K562 (cell line): ENCODE measurements at places on chromosomes 5 and 9.

GRCh38 chr5:39541920-39542319 lies 117.1 kb upstream of the DAB2 start:
- H3K27ac ChIP-seq = no peak overlapping the region
- H3K27me3 ChIP-seq = peaks cover 4% of the 10 kb centered on the region; the same call in 1 of the 2 replicates
- H3K4me3 ChIP-seq = no peak overlapping the region
- DNase-seq = no peak
- H3K36me3 ChIP-seq = no peaks in the 10 kb centered on the region

GRCh38 chr9:82797534-82797933 lies 265.4 kb downstream of the RASEF start:
- no peak overlapping the region for H3K4me3 ChIP-seq
- no peaks in the 10 kb centered on the region for H3K27me3 ChIP-seq
- no peak overlapping the region for H3K27ac ChIP-seq
- H3K36me3 ChIP-seq = no peaks in the 10 kb centered on the region
- DNase-seq = no peak
- no peaks in the 10 kb centered on the region for H3K4me1 ChIP-seq

DNA sequence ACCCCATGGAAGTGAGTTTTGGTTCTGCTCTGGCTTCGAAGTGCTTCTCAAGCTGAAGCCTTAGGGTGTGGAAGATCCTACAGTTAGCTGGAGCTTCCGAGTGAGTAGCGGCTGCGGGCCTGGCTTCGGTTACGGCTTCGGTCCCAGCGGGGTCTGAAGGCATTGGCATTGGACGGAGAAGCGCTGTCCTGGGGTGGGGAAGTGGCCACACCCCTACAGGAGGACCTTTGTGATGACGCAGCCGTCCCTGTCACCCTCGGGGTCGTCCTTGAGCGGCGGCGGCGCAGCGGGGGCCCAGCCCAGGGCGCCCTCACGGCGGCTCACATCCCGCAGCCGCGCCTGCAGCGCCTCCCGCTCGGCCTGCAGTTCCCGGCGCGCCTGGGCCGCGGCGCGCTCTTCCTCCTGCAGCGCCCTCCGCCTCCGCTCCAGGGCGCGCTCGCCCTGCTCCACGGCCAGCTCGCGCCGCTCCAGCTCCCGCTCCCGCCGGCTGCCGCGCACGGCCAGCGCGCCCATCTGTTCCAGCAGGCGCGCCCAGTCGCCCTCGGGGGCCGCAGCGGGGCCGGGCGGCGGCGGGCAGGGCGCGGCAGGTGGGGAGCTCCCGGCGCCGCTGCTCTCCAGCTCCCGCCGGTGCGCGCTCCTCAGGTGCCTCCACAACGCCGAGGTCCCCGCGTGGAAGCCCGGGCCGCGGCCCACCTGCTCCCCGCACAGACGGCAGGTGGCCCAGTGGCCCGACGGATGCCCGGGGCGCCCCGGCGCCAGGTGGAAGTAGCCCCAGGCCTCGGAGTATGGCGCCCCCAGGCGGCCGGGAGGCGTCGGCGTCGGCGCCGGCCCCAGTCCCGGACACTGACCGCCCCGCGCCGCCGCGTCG lies 9.9 kb downstream of the ZBED3 start:
- no peaks in the 10 kb centered on the region for H3K36me3 ChIP-seq
- peak; percentile 78 for DNase-seq
- H3K27ac ChIP-seq = no peak overlapping the region
- H3K4me1 ChIP-seq = peaks cover 13% of the 10 kb centered on the region

- H3K4me1 ChIP-seq = no peaks in the 10 kb centered on the region
- no peak overlapping the region for H3K27ac ChIP-seq
- DNase-seq = no peak
- H3K4me3 ChIP-seq = no peak overlapping the region
- H3K27me3 ChIP-seq = no peaks in the 10 kb centered on the region
- no peaks in the 10 kb centered on the region for H3K36me3 ChIP-seq
These were observed 12.2 kb upstream of the MPDZ start for GRCh38 chr9:13291718-13292117.

- H3K27ac ChIP-seq = no peak overlapping the region
- H3K4me3 ChIP-seq = no peak overlapping the region
- no peaks in the 10 kb centered on the region for H3K36me3 ChIP-seq
- peak; percentile 23 for DNase-seq
- H3K4me1 ChIP-seq = no peaks in the 10 kb centered on the region
These were observed 35.3 kb upstream of the SMIM23 start for GRCh38 chr5:171750311-171750788.

DNA sequence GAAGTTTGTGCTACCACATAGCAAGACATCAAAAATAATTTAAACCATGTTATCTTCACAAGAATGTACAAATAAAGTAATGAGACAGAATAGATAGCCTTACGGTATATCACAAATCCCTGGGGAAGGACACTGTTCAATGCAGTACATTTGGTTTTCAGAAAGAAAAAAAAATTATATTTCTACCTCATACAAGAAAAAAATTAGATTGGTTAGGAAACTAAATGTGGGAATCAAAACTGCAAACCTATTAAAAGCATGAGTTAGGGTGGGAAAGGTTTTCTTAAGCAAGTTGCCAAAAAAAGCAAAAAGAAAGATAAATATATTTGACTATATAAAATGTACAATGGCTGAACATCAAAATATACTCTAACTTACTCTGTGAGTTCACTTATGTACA lies 201.9 kb upstream of the NREP start:
- no peaks in the 10 kb centered on the region for H3K27me3 ChIP-seq
- no peak overlapping the region for H3K4me3 ChIP-seq
- H3K4me1 ChIP-seq = no peaks in the 10 kb centered on the region
- DNase-seq = no peak

DNA sequence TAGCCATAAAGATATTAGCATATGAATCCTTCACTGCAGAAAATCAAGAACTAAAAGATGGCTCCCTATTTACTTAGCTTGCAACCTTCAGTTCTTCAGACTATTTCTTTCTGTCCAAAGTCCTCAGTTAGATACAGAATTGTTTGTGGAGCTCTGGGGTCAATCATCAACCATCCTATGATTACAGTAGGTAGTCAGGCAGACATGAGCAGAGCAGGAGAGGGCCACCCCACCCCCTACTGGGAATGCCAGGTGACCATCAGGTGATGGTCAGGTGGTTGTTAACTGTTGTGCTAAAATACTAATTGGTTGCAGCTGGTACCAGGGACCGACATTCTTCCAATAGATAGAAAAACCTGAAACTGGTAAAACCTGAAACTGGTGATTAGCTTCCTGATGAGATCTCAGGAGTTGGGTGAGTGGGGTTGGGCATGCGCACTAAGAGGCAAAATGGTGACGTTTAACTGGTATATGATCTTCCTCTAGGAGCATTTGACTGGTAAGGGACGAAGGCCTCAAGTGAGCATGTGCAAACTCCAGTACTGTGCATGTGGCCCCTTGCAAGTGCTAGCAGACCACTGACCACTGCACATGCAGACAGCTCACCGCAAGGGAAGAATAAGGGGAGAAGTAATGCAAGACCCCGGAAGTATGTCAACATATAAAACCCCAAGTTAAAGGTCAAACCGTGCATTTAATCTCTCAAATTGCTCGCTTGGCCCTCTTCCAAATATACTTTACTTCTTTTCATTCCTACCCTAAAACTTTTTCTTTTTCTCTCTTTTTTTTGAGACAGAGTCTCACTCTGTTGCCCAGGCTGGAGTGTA lies 13.6 kb downstream of the C9orf57 start:
- no peaks in the 10 kb centered on the region for H3K27me3 ChIP-seq
- no peak overlapping the region for H3K4me3 ChIP-seq
- DNase-seq = peak; percentile 4
- H3K36me3 ChIP-seq = no peaks in the 10 kb centered on the region
- H3K4me1 ChIP-seq = no peaks in the 10 kb centered on the region
- H3K27ac ChIP-seq = no peak overlapping the region

- no peak for DNase-seq
- H3K4me3 ChIP-seq = no peak overlapping the region
- no peaks in the 10 kb centered on the region for H3K27me3 ChIP-seq
- H3K4me1 ChIP-seq = no peaks in the 10 kb centered on the region
- no peaks in the 10 kb centered on the region for H3K36me3 ChIP-seq
- H3K27ac ChIP-seq = no peak overlapping the region
These were observed 237.2 kb downstream of the PARP8 start for GRCh38 chr5:50903651-50904050.

DNA sequence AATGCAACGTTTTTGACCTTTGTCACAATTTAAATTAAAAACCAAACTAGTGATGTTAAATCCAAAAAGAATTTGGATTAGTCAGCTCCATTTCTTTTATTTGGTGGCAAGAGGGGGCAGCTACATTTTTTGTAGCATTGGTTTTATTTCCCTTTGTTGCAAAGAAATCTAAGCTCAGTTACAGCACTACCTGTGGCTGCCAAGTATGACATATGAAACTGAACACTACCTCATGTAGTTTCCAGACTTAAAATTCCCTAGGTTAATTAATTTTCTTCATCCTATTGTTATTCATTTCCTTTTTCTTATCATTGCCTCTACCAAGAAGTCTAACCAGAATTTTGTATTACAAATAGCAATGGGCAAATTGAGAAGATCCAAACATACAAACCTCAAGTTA lies 393.5 kb downstream of the BRINP1 start:
- no peaks in the 10 kb centered on the region for H3K36me3 ChIP-seq
- no peaks in the 10 kb centered on the region for H3K4me1 ChIP-seq
- no peak overlapping the region for H3K4me3 ChIP-seq
- no peak for DNase-seq

DNA sequence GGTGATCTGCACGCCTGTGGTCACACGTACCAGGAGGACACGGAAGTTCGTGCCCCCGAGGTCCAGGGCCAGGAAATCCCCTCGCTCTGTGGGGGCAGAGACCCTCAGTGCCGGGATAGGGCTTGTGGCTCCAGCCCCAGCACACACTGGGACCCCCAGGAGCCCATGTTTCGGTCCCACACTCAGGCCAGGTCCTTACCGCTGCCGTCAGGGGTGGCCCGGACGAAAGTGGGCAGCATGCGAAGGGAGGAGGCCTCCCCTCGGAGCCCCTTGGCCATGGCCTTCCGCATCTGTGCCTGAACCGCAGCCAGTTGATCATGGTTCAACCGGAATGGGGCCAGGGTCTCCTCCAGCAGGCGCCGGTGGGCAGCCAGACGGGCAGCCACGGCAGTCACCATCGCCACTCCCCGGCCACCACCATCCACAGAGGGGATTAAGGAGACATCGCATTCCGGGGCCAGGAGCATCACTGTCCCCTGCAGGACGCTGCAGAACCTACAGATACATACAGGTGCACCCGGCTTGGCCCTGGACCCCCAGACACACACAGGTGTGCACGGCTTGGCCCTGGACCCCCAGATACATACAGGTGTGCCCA lies 11.8 kb downstream of the HK3 start:
- no peaks in the 10 kb centered on the region for H3K36me3 ChIP-seq
- H3K4me3 ChIP-seq = no peak overlapping the region
- DNase-seq = no peak
- H3K4me1 ChIP-seq = no peaks in the 10 kb centered on the region
- H3K27ac ChIP-seq = no peak overlapping the region
- peaks cover 41% of the 10 kb centered on the region; the same call in 2 of the 3 replicates for H3K27me3 ChIP-seq

- peaks cover 64% of the 10 kb centered on the region for H3K4me1 ChIP-seq
- no peaks in the 10 kb centered on the region for H3K36me3 ChIP-seq
- no peak for DNase-seq
- no peak overlapping the region for H3K27ac ChIP-seq
- H3K4me3 ChIP-seq = no peak overlapping the region
- H3K27me3 ChIP-seq = no peaks in the 10 kb centered on the region
These were observed 52.5 kb upstream of the CPEB4 start for GRCh38 chr5:173835661-173836060.

GRCh38 chr5:116176121-116176520 lies 91.3 kb downstream of the COMMD10 start:
- H3K27me3 ChIP-seq = no peaks in the 10 kb centered on the region
- H3K4me1 ChIP-seq = no peaks in the 10 kb centered on the region
- H3K4me3 ChIP-seq = no peak overlapping the region
- no peak for DNase-seq
- no peaks in the 10 kb centered on the region for H3K36me3 ChIP-seq

DNA sequence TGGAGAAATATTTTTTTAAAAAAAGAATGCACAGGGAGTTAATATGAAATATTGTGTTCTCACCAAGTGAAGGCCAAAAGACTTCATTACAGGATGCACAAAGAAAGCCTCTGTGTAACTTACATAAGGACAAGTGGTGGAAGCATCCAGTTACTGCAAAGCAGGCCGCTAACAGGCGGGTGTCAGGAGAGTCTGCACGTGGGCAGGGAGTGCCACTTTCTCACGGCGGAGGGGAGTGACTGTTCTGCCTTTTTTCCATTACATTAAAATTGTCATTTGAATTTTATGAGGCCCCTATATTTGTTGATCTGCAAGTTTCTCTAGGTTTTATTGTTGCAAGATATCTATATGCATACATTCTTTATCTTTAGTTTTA lies 28.1 kb upstream of the SPATA31E1 start:
- H3K27ac ChIP-seq = no peak overlapping the region
- H3K4me3 ChIP-seq = no peak overlapping the region
- H3K27me3 ChIP-seq = 0 out of 3 replicates have a peak, but pooled peaks cover 2% of the 10 kb centered on the region
- H3K36me3 ChIP-seq = no peaks in the 10 kb centered on the region
- no peak for DNase-seq

DNA sequence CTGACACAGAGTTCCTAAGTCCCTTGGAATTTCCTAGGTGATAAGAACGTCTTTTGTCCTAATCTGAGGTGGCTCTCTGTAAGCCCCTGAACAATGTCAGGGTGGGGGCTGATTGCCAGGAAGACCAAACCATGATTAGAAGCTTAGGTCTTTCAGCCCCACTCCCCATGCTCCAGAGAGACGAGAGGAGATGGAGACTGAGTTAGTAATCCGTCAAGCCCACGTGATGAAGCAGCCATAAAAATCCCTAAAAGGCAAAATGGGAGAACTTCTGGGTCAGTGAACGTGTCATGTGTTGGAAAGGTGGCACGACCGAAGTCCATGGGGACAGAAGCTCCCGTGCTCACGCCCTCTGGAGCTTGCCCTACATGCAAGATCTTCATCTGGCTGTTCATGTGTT lies 85.6 kb downstream of the RAD23B start:
- DNase-seq = no peak
- H3K36me3 ChIP-seq = no peaks in the 10 kb centered on the region
- no peak overlapping the region for H3K4me3 ChIP-seq
- peaks cover 14% of the 10 kb centered on the region for H3K27me3 ChIP-seq
- H3K27ac ChIP-seq = no peak overlapping the region

- peak overlapping the region; percentile 18 for H3K4me3 ChIP-seq
- peaks cover 14% of the 10 kb centered on the region for H3K4me1 ChIP-seq
- H3K27me3 ChIP-seq = peaks cover 8% of the 10 kb centered on the region
- no peaks in the 10 kb centered on the region for H3K36me3 ChIP-seq
- H3K27ac ChIP-seq = no peak overlapping the region
These were observed 1467.1 kb downstream of the FOXD4L5 start for GRCh38 chr9:63817622-63818518.

DNA sequence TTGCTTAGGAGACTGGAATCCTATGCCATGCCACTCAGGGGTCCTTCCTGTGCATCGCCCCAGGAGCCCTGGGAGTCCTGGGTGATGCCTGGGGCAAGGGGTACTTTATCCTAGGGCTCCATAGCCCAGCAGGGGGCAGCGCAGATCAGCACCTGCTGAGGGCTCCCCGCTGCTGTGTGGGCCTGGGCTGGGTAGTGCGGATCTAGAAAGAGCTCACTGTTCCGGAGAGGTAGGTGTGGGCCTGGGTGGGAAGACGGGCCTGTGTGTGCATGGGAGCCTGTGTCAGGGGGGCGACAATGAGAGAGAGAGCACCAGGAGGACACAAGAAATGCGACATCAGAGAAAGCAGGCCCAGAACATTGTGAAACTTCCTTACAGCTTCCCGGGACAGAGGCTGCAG lies 11.4 kb upstream of the DAB2IP start:
- no peaks in the 10 kb centered on the region for H3K36me3 ChIP-seq
- H3K27ac ChIP-seq = no peak overlapping the region
- H3K4me1 ChIP-seq = no peaks in the 10 kb centered on the region
- H3K4me3 ChIP-seq = no peak overlapping the region

- DNase-seq = no peak
- H3K36me3 ChIP-seq = no peaks in the 10 kb centered on the region
- H3K4me3 ChIP-seq = no peak overlapping the region
- H3K4me1 ChIP-seq = no peaks in the 10 kb centered on the region
- H3K27me3 ChIP-seq = no peaks in the 10 kb centered on the region
These were observed 60.0 kb downstream of the TMEM215 start for GRCh38 chr9:32843295-32843694.
